Retina (tissue), 1 donor: ENCODE measurements at places on chromosomes 3 and 15.

GRCh38 chr3:194685065-194685717, 492 bp upstream of the FAM43A start:
- DNase-seq = no peak

DNA sequence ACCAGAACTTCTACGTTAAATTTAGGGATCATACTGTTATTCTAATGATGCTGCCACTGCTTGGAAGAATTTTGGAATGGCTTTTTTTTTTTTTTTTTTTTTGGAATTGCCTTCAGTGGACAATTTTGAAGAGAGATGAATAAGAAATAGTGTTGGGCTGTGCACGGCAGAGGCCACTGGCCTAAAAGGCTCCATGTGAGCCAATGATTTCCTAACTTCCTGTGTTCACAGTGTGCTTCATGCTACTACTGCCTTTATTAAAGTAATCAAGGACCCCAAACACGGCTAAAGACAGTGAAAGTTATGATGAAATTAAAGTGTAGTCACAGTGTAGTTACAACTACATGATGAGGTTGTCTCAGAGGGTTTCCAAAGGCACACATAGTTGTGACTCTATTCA, 100.8 kb upstream of the TNFAIP8L3 start:
- DNase-seq = no peak

GRCh38 chr15:90895571-90896117, 7.5 kb upstream of the MAN2A2 start:
- DNase-seq = no peak

DNA sequence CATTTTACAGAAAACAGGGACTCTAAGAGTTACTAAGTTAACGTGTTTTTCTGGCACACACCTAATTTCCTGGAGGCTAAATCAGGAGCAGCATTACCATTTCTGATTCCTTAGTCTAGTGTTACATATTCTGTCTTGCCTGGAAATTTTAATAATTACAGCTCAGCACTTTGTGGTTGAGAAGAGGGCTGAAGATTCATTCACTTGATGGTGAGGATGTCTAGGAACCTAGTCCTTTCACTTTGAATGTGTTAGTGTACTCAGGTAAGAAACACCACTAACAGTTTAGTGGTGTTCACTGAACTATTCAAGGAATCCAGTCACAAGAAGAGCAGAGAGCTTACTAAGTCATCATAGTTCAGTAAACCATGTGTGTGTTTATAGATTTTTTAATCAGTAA, 102.8 kb downstream of the STT3B start:
- no peak for DNase-seq

DNA sequence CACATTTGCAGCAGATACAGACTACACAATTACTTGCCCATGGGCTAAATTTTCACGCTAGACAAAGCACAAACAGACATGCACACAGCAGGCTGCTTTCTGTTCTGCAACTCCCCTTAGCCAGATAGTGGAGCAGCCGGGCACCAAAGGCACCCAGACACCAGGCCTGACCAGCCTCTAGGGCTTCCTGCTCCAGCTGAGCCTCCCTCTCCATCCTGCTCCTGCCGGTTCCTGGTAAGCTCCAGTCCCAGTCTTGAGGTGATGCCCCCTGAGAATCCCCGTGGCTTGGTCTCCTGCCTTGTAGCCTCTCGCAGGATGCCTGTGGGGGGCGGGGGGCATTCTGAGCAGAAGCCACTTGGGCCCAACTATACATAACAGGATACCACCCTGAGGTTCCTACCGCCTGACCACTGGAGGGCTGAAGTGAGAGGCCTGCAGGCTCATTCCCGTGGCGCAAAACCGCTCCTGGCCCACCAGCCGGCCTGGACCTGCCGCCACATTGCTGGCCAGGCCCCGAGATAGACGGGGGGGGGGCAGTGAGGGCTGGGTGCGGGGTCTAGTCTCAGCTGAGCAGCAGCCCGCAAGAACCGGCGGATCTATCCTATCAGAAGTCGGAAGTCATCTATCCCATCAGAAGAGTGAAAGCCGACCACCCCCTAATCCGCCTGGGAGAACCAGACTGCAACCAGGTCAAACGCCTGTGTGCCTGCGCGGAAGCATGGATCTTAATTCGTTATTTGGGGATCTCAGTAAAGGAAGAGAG, 3.9 kb downstream of the FOXL2 start:
- DNase-seq = peak; percentile 72

DNA sequence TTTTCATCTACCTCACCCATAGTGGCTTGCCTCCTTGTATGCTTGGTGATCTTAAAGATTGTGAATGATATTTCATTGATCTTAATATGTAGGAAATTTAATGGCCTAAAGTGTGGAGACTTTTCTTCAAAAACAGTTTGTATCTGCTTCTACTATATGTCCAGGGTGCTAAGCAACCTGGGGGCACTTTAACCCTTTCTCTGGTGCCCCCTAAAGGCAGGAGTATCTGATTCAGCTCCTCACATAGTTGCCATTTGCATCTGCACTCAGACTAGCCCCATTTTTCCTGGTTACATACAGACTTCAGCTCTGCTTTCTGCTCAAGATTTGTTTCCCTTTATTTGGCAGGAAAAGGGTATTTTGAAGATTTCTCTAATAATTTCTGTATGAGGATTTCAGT, 5.2 kb upstream of the PFN2 start:
- no peak for DNase-seq

DNA sequence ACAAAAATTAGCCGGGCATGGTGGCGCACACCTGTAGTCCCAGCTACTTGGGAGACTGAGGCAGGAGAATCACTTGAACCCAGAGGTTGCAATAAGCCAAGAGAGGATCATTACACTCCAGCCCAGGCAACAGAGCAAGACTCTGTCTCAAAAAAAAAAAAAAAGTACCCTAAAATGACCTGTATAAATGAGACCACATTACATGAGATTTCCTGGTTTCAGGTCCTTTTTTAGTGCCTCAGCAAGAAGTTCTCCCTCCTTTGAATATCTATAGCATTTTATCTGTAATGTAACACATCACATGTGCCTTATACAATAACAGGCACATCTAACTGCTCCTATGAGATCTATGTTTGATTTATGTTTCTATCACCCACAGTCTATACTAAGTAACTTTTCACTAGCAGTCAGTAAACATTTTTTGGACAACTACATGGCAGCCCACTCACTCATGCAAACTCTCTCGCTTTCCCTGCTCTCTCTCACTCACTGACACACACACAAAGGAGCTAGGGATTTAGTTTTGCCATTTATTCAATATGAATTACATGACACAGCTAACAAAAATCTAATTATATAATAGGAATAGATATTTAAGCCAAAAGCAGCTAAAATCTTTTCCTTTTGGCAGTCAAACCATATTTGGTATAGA, 34.1 kb downstream of the ADAM10 start:
- DNase-seq = no peak

DNA sequence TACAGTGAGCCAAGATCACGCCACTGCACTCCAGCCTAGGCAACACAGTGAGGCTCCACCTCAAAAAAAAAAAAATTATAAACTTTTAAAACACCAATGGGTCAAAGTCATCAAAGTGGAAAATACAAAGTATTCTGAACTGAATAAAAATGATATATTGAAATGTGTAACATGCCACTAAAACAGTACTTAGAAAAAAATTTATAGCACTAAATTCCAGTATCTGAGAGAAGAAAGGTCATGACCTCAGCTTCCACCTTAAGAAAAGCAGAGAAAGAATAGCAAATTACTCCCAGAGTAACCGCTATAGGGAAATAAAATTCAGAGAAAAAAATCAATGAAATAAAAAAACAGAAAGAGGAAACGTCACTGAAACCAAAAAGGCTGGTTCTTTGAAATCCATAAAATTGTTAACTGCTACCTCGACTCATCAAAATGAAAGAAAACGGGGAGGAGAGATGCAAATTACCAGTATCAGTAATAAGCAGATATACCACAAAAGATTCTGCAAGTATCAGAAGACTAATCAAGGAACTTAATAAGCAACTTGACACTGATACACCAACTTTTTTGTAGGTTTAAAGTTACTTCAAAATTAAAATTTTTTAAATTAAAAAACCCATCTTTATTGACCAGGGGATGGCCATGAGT, 20.8 kb downstream of the ATP13A3 start:
- DNase-seq = no peak

- peak; percentile 56 for DNase-seq
Measured at GRCh38 chr15:98160236-98160635, 199.7 kb downstream of the ARRDC4 start.

DNA sequence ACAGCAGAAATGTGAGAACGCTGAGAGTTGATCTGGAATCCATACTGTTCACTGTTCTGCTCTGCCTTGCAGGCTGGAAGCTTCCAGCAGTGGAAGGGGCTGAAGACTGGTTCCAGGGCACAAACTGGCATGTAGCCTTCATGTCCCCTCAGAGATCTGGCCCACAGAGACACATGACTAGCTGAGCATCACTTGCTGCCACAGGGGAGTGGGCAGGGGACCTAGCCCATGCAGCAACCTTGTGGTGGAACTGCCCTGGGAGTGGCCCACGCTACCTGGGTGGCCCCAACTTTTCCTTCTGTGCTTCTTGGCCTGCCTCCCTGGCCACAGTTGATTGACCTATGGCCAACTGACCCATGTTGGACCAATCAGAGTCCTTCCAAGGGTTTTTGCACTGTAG, 98.1 kb downstream of the TPRA1 start:
- no peak for DNase-seq

- DNase-seq = no peak
Measured at GRCh38 chr3:55173504-55173903, 245.6 kb upstream of the LRTM1 start.

DNA sequence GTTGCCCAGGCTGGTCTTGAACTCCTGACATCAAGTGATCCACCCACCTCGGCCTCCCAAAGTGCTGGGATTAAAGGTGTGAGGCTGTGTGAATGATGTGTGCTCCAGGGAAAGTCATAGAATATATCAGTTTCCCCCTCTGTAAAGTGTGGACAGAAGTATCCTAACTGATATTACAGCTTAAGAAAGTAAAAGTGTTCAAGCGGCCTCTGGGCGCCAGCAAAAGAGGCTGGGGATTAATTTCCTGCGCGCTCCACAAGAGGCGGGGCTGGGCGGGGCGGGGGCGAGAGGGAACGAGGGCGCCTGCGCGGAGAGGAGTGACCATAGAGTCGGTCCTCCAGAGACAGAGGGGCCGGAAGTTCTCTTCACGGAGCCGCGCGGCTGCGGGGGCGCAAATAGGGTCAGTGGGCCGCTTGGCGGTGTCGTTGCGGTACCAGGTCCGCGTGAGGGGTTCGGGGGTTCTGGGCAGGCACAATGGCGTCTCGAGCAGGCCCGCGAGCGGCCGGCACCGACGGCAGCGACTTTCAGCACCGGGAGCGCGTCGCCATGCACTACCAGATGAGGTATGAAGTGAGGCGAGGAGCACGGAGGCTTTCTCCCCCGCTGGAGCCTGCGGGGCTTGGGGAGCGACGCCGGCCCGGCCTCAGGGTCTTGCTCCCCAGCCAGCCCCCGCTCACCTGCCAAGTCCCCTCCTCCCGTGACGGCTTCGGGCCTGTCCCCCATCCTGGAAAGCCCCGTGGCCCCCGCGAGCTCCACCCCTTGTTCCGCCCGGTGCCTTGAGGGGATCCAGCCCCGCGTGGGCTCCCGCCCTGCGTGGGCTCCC, at the start of gene JAGN1:
TSS of gene JAGN1 (plus strand) at position 362 of the 823 bp plus-strand sequence. CDS start at position 475, 113 bp downstream.
- peak; percentile 98 for DNase-seq

DNA sequence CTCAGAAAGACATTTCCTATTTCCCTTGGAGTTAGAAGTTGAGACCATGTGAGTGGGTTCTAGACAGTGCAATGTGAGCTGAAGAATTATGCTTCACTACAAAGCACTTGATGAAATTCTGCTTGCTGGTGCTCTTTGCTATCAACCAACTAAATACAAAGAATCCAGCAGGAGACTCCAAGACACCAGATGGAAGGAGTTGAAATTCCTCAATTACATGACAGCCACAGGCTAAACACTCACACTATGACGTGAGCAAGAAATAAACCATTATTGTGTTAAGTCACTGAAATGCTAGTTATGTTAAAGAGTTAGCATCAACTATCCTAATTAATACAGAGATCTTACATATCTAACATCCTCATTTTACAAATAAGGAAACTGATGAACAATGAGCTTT, 8.2 kb upstream of the MAP4 start:
- no peak for DNase-seq

DNA sequence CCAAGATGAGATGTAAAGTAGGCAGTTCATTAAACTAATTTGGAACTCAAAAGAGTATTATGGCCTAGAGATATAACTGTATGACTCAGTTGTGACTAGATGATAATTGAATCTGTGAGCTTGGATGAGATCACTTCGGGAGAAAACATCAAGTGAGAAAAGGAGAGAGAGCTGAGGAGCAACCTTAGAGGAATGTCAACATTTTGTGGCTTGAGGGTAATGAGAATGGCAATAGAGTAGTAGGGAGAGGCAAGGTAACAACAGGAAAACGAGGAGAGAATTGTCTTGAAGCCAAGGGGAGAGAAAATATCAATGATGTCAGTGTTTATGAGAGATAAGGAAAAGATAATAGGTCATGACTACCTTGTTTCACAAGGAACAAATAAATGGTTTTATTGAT, 580.2 kb downstream of the NLGN1 start:
- no peak for DNase-seq

- DNase-seq = no peak
Measured at GRCh38 chr3:120144267-120144666, 50.0 kb upstream of the GSK3B start.

- no peak for DNase-seq
Measured at GRCh38 chr3:125003859-125004595, 51.8 kb downstream of the HEG1 start.

- no peak for DNase-seq
Measured at GRCh38 chr15:87123676-87124382, 1044.2 kb downstream of the AGBL1 start.

- no peak for DNase-seq
Measured at GRCh38 chr3:192077795-192078497, 617.0 kb downstream of the PYDC2 start.

DNA sequence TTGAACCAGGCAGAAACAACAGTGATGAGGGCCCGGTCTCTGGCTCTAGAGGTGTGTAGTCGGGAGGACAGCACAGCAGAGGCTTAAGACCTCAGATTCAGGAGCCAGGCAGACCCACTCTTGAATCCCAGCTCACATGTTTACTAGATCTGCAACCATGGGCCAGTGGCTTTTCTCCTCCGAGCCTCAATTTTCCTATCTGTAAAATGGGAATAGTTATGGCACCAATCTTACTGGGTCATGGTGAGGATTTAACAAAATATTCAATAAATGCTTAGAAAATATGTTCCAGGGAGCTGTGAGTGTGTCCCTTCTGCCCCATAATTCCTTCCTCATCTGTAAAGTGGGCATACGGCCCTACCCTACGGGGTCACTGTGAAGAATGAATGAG, 506.9 kb downstream of the SHQ1 start:
- no peak for DNase-seq

- no peak for DNase-seq
Measured at GRCh38 chr3:113668015-113668414, 28.4 kb downstream of the USF3 start.

DNA sequence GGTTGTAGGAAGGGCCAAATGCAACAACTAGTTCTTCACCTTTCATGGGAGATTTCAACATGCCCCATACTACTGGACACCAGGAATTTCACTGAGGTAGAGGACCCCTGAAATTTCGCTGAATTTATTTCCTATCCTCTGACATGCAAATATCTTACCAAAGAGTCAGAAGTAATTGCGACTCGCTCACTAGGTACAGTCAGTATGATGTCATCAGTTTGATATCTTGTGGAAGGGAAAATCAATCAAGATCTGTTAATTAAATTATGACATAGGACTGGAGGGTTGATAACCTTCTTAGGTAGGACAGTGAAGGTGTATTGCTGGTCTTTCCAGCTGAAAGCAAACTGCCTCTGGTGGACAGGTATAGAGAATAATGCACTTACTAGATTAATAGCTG, 74.9 kb upstream of the TNIK start:
- no peak for DNase-seq

- peak; percentile 75 for DNase-seq
Measured at GRCh38 chr3:134249935-134250716, 533 bp downstream of the RYK start.

GRCh38 chr15:65856821-65857455, 12.4 kb upstream of the RAB11A start:
- DNase-seq = peak; percentile 11
